HepG2 (cell line): ENCODE measurements at places on chromosomes 11 and 22. TPM values are rescaled to one million over a fixed set of nuclear protein-coding genes. Genes with fewer than 3 reads are reported as not detected.

Gene LMO1
- polyA plus RNA-seq: not detected in 2 replicates

Gene PRAME
- polyA plus RNA-seq: 0.83 and 1.1 TPM in 2 replicates

Gene NECTIN1
- polyA plus RNA-seq: 3.9 and 4.7 TPM in 2 replicates

Gene CBLIF
- not detected in 2 replicates for polyA plus RNA-seq

Gene MYOD1
- not detected in 2 replicates for polyA plus RNA-seq

Gene DEFB131B
- not detected in 2 replicates for polyA plus RNA-seq

Gene OR52I2
- not detected in 2 replicates for polyA plus RNA-seq

Gene OR2AG2
- not detected in 2 replicates for polyA plus RNA-seq

Gene MYRF
- 25.9 and 33.2 TPM in 2 replicates for polyA plus RNA-seq

Gene KIF18A
- 1.6 and 3.4 TPM in 2 replicates for polyA plus RNA-seq

Gene TIMM10B
- 34.9 and 38.5 TPM in 2 replicates for polyA plus RNA-seq

Gene MS4A15
- polyA plus RNA-seq: not detected in 2 replicates

Gene CSNK2A3
- 1.5 and 1.7 TPM in 2 replicates for polyA plus RNA-seq

Gene B4GAT1
- 40.4 and 47.8 TPM in 2 replicates for polyA plus RNA-seq

Gene PRODH
- polyA plus RNA-seq: 0.30 and 0.76 TPM in 2 replicates

Gene TSGA10IP
- polyA plus RNA-seq: 0.07 TPM in 1 of 2 replicates, not detected in the other

Gene VPS37C
- 7.5 and 8.8 TPM in 2 replicates for polyA plus RNA-seq

Gene TBX1
- polyA plus RNA-seq: not detected in 2 replicates

Gene DGCR6
- polyA plus RNA-seq: 0.13 TPM in 1 of 2 replicates, not detected in the other

Gene C11orf42
- not detected in 2 replicates for polyA plus RNA-seq

Gene MS4A5
- not detected in 2 replicates for polyA plus RNA-seq

Gene KRTAP5-1
- not detected in 2 replicates for polyA plus RNA-seq

Gene PANX3
- not detected in 2 replicates for polyA plus RNA-seq

Gene ACAT1
- polyA plus RNA-seq: 61.1 and 103 TPM in 2 replicates

Gene TMEM121B
- polyA plus RNA-seq: not detected in 2 replicates

Gene MMP1
- polyA plus RNA-seq: 0.21 and 0.30 TPM in 2 replicates

Gene SPON1
- not detected in 2 replicates for polyA plus RNA-seq

Gene METTL15
- 6.0 and 6.5 TPM in 2 replicates for polyA plus RNA-seq

Gene RIC8A
- 63.8 and 84.3 TPM in 2 replicates for polyA plus RNA-seq

Gene ANO1
- polyA plus RNA-seq: not detected in 2 replicates

Gene MS4A3
- not detected in 2 replicates for polyA plus RNA-seq

Gene RASGRP2
- polyA plus RNA-seq: 0.18 and 0.61 TPM in 2 replicates

Gene TRPT1
- 40.7 and 45.1 TPM in 2 replicates for polyA plus RNA-seq

Gene SUSD2
- polyA plus RNA-seq: 11.0 and 12.7 TPM in 2 replicates

Gene SLC7A4
- polyA plus RNA-seq: not detected in 2 replicates
